ENCODE measurements at places on chromosomes 11 and 22.

DNA sequence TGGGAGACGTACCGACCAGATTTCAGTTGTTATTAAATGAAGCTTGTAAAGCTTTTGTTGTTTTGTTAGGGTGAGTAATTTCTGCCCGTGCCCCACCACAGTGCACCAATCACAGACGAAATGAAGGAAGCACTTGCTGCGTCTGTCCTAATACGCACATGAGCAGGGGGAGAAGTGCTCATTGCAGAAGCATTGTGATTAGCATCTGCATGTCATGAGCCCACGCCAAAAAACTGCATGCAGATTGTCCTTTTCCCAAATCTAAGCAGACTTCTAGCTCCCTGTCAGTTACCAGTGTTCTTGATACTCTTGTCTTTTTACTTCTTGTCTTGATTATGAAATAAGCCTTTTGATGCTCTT, 15.5 kb downstream of the RBX1 start:
- no peak for DNase-seq

DNA sequence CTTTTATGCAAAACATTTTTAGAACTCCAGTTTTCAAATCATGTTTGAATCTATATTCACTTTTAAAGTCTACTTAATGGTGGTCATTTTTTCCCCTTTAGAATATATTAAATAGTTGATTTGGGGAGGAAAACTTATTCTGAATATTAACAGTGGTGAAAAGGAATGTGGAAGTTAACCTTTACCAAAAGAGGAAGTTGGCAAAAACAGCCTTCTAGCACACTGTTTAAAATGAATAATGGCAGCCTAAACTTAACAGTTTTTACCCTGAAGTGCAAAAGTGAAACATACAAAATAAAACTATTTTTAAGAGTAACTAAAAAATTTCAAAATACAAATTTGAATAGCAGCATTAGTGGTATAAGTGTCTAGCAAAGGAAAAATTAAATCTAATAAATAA, 86.4 kb downstream of the GRK3 start:
- no peak for DNase-seq

DNA sequence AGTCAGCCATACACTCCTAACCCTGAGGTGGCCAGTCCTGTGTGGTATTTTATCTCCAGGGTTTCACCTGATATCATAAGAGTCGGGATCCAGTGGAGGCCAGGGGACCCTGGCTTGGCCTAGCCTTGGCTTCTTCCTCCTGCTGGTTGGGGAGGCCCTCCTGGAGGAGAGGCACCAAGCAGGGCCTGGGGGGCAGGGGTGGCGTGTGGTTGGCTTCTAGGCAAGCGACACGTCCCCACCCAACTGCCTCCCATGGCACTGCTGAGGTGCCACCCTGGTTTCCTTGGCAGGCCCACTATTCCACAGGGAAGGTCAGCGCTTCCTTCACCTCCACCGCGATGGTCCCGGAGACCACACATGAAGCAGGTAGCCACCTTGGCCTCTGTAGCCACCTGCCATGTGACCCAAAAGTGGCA, 20.4 kb downstream of the PPIL2 start:
- no peak for DNase-seq

DNA sequence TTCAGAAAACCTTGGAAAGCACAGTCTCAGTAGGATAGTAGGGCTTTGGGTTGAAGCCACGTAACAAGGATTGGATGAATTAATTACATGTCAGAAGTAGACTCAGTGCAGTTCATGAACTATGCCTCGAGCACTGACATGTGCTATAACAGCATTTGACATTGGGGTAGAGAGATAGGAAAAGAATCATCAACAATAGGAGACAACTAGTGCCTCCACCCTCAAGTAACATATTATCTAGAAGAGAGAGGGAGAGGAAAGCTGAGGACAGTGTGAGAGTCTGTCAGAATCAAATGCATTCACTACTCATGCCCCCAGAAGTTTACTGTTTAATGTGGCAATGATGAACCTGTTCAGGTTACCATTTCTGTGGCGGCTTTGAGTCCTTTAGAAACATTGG, 26.4 kb downstream of the MMP13 start:
- no peak for DNase-seq

- DNase-seq: no peak
These were observed 10.7 kb downstream of the TUB start for GRCh38 chr11:8091721-8092120.

DNA sequence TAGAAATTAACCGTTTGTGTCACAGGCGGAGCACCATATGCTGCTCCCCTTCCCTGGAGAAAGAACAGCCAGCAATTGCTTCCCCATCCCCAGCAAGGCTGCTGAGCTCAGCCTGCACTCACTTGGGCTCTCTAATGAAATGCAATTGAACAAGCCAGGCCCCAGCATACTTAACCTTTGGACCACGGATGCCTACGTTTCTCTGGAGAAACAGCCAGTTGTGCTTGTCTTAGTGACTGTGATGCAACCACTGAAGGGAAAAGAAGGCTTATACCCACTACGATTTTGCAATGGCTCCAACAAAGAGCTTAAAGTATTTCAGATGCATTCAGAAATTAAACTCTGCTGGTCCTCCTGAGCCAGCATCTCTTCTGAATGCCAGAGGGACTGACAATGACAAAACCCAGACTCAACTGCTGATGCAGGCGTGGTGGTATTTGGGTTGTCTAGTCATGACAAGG, 51.3 kb upstream of the SESN3 start:
- no peak for DNase-seq

DNA sequence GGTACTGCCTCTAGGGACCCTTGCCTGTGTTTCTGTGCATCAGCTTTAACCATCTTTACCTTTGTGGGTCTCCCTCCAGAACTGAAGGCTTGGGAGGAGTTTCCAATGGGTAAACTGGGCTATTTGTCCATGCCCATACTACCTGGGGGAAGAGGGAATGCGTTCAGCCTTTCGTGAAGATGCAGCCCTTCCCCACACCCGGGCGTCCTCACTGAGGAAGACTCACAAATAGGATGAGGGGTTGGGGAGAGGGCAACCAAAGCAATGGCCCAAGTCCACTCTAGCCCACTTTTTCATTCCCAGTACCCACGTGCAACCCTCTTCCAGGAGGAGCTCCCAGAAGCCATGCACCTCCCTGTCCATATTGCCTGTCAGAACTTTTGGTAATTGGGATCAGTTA, 61.8 kb upstream of the ADA2 start:
- no peak for DNase-seq

- no peak for DNase-seq
These were observed 285.1 kb downstream of the TBC1D22A start for GRCh38 chr22:47047321-47048122.

DNA sequence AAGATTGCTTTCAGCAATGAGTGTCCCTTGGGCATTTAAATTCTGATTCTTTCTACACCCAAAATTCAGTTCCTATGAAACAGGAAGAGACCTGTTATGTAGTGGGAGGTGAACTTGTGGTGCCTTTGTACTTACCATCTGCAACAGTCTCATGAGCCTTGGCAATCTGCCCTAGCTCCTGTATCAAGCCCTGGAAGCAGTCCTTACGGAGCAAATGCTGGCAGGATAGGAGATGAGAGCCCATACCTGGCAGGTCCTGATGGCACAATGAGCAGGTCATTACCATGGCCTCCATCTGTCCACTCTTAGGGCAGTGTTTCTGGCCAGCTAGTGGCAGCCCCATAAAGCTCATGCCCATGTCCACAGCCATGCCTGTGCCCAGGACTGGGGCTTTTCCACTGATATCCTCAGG, 10.8 kb downstream of the TRIM66 start:
- no peak for DNase-seq

- no peak for DNase-seq
These were observed 21.1 kb upstream of the ME3 start for GRCh38 chr11:86693518-86693917.

GRCh38 chr11:121206810-121207209, 85.8 kb upstream of the SC5D start:
- no peak for DNase-seq

DNA sequence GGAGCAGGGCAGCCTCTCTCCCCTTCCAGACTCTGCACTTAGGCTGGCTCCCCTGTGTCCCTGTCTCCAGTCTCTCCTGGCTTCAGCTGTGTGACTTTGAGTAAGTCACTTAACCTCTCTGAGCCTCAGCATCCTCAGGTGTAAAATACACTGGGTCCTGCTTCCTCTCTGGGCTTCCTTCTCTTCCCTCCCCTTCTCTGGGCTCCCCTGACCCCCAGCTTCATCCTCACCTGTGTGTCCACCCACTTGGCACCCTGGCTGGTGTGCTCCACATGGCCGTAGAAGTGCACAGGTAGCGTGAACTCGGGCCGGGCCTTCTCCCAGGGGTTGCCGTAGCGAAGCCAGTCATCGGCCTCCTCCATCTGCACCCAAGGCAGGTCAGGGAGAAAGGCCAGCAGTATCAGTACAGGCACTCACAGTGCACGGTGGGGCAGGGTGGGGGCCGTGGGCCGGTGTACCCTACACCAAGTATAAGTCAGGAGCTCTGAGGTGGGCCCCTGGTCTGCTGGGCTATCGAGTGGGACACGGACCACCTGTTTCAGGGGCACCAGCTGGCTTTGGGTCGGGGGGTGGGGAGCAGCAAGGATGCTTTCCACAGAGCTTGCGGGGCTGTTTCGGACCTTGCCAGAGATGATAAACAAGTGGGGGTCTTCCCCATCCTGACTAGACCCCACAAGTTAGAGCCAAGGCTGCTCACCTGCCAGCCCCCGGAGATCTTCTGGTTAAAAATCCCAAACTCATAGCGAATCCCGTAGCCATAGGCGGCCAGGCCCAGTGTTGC, 2.0 kb downstream of the PYGM start:
- DNase-seq: no peak

- no peak for DNase-seq
These were observed 221.3 kb downstream of the INSC start for GRCh38 chr11:15336021-15336420.

DNA sequence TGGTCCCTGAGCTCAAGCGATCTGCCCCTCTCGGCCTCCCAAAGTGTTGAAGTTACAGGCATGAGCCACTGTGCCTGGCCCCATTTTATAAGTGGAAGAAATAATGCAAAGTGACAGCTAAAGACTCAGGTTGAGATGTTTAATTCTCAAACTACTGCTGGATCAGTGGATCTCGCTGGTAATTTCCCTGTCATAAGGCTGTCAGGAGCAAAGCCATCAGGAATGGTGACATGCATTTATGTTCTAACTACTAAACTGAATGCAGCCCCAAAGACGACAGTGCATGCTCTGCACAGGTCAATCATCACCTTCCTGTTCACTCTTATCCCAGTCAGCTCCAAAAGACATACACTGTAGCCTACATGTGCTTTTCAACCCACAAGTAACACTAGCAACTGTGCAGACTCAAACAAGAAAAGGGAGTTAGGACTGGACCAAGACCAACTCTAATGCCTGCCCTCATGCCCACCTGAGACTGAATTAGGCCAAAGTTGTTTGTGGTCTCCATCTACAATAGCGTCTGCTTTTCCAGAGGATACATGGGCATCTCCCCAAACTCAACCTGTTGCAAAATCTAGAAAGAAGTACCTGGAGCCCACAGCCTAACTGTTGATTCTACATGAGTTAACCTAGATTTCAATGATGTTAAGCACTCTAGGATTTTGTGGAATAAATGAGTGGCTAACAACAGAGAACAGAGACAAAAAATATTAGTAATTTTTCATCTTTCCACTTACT, 14.8 kb downstream of the TMEM216 start:
- no peak for DNase-seq

- no peak for DNase-seq
These were observed 709 bp upstream of the KCNE3 start for GRCh38 chr11:74468058-74468457.

DNA sequence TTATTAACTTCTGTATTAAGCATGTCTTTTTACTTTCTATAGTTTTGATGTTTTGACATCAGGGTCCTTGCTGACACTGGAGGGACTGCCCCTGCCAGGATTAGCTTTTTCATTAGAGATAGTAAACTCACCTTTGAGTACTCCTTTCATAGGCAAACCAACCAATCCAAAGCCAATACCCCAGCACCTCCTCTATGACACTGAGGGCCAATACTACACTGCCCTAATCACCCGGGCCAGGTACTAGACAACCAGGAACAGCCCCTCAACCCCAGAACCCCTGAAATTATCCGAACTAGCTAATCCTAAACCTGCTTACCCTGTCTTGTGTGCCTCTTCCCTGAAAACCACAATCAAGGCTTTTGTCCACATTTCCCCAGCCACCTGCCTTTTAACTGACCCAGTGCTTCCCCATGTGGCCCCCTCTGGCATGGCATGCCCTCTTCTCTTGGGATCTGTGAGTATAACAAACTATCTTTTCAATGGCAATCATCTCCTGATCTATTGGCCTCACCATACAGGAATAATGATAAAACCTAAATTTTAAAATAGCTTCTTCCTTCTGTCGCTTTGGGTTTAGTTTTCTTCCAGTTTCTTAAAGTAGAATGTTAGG, 31.2 kb downstream of the RAB6A start:
- no peak for DNase-seq

Data from activated T-cell treated with anti-CD3 and anti-CD28 coated beads for 1 hour (primary cell).